Stimulated activated CD8-positive, alpha-beta memory T cell treated with anti-CD3 and anti-CD28 coated beads, Interleukin-15, amount 100 ng/mL, for 4 hours (primary cell): ENCODE measurements at places on chromosomes 16 and 17.
A peak's percentile ranks its signal among the peaks of the same experiment; 100 is the strongest.

DNA sequence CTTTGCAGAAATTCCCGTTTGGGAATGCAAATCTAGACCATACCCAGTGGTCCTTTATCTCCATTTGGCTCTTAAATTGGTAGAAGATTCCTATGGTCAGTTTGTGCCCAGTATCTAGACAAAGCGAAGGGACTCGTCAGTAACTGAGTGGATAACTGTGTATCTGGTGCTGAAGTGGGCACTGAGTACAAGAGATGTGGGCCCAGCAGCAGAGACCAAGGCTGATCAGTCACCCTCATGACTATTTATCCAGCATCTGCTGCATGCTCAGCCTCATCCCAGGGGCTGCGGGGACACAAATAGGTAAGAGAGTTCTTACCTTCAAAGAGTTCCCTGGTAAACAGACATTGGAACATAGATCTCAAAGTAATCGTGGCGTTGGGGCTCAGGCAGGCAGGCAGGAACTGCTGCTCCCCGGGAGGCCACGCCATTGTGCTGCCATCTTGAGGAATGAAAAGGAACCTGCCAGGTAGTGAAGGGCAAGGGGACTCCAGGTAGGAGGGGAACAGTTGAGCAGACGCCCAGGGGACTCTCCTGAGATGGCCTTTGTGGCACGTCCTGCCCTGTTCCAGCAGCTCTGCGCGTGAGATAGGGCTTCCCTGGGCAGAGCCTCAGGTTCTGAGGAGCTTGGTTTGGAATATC, 10.3 kb downstream of the NT5M start:
- DNase-seq: peak; percentile 41

- no peak for DNase-seq
These were observed 187.7 kb downstream of the XYLT1 start for GRCh38 chr16:17283016-17283415.

DNA sequence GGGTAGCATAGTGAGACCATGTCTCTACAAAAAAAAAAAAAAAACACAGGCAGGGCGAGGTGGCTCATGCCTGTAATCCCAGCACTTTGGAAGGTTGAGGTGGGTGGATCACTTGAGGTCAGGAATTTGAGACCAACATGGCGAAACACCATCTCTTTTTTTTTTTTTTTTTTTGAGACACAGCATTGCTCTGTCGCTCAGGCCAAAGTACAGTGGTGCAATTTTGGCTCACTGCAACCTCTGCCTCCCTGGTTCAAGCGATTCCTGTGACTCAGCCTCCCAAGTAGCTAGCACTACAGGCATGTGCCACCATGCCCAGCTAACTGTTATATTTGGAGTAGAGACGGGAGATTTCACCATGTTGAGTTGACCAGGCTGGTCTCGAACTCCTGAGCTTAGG, 5.1 kb downstream of the RAMP2 start:
- DNase-seq: no peak

DNA sequence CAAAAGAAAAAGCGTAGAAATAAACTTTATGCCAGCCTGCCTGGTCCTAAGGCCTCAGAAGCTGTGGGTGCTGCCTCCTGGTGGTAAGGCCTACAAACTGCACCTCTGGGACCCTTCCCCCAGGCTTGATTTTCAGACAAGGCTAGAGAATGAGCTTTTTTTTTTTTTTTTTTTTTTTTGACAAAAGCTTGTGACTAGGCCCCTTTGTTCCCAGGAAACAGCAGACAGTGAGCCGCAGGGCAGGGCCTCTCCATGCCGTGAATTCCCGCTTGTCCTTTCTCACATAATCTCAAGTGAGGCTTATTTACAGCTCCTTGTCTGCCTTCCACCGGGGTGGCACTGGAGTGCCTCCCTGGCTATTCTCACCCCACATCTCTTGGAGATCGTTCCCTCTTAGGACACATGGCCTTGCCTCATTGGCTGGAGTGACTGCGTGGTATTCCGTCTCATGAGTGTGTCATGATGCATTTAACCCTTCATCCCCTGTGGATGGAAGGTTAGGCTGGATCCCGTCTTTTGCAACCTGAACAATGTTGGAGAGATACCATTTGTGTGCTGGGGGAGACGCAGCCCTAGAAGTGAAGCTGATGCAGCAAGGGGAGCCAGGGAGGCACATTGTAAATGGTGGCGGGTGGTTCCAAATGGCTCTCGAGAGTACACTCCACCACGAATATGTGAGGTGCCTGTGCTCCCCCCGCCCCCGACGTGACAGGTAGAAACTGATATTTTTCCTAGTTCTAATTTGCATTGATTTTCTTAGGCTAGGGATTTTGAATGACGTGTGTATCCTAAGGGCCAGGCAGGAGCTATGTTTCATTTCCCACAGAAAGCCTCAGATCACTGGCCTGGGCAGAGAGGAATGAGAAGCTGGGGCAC, 49.6 kb downstream of the USP22 start:
- DNase-seq: no peak

DNA sequence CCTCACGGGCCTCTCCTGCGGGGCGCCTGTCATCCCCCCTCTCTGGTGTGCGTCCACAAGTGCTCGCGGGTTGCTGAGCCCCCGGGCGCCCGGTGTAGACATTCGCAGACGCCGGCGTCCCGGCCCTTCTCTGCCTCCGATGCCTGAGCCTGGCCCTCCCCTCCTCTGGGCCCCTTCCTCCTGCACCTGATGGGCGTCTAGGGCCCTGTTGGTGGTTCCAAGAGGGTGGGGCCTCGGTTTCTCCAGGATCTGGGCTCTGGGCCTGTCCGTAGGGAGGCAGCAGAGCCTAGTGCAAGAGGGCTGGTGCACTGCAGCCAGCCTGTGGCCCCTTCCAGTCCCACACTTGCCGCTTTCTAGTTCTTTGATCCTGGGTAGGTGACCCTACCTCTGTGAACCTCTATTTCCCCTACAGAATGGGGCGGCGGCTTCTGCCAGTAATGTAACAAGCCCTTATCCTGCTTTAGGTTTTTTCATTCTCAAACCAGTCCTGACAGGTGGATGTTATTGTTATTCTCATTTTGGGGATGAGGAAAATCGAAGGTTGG, 623 bp downstream of the E4F1 start:
- no peak for DNase-seq

- no peak for DNase-seq
These were observed 35.0 kb downstream of the GPT2 start for GRCh38 chr16:46918905-46919792.

GRCh38 chr16:56807011-56807675, 57.9 kb upstream of the SLC12A3 start:
- DNase-seq: no peak
